ENCODE measurements at places on chromosomes 5 and 9.

DNA sequence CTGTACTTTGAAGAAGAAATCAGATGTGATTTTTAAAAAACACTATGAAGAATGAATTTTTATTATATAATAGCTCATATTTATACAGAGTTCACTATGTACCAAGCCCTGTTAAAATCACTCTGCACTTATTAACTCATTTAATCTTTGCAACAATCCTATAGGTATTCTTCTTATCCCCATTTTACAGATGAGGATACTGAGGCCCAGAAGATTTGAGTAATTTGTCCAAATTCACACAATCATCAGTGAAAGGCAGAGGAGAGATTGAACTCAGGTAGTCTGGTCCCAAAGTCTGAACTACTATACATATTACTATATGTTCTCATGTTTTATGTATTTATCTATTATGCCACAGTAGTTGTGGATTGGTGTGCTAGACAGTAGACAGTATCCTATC, 16.1 kb downstream of the PLAC8L1 start:
- no peak for DNase-seq

DNA sequence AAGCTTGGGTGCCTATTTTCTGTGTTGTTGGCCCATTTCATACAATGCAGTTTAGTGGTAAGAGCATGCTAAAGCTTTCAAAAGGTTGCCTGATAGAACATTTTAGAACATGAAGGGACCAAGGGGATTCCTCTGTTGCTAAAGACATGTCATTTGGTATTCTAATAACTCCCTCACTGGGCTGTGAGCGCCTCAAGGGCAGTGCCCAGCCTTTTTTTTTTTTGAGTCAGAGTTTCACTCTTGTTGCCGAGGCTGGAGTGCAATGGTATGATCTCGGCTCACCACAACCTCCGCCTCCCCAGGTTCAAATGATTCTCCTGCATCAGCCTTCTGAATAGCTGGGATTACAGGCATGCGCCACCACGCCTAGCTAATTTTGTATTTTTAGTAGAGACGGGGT, 77.1 kb downstream of the PCSK5 start:
- DNase-seq, result no peak

DNA sequence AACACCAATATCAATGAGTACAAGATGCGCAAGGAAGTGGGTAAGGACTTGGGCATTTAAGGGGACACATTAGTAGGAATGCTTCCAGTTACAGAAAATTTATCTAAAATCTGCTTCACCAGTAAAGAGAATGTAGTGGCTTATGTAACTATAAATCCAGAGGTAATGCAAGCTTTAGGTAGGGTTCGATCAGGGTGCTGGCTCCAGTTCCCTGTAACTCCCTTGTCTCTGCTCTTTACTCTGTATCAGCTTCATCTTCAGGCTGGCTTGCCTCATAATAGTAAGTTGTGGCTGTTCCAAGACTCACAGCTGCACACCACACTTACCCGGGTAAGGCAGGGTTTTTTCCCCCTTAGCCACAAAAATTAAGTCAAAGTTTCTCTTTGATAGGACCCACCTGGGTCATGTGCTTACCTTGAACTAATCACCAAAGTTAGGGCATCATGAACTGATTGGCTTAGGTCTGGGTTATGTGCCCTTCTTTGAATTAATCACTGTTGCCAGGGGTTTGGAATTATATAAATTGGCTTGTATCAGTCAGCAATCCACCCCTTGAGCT, 35.5 kb downstream of the ARHGEF37 start:
- no peak for DNase-seq

- no peak for DNase-seq
Measured at GRCh38 chr9:3865141-3865772, 339.5 kb upstream of the RFX3 start.

DNA sequence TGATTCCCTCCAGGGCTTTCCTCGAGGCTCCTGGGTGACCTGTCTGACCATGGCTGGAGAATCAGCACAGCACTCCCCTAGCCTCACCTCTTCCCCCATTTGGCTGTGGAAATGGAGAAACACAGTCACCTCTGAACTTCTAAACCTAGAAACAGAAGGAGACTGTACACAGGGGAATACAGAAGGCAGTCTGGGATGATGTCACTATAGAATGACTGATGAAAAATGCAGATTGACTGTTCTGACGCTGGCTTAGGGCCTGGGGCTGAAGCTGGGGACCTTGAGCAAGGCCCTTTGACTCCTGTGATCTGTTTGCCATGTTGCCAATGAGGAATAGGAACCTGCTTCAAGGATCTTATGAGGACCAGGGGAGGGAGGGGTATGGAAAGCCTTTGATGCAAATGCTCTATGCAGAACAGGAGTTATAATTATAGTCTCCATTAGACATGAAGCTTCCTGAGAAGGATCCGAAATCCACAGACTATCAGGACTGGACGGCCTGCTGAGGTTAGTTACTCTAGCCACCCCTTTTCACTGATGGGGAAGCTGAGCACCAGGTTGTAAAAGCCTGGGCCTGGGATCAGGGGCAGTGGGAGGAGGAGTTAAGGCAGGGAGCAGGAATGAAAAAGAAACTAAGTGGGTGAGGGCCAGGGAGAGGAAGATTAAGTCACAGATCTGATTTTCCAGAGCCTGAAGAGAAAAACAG, 24.4 kb upstream of the ANXA6 start:
- DNase-seq, result no peak

DNA sequence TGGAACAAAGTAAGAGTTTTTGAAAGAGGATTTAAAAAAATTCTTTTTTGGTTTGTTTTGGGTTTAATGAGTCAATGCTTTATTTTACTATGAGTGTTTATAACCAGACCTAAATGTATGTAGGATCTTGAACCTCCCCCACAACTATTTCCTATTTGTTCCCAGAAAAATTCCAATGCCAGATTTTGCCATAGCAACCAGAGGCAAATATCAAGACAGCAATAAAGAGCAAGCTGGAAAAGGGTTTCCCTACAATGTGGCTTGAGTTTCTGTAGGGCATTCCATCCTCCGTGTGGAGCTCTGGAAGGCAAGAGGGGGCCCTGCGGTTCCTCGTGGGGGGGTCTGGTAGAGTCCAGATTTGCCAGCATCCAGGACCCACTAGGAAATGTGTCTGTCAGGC, 27.8 kb upstream of the GDNF start:
- no peak for DNase-seq
